ENCODE measurements at places on chromosomes 6 and 20. TPM values are rescaled to one million over a fixed set of nuclear protein-coding genes. Genes with fewer than 3 reads are reported as not detected.

The MYH7B gene
- not detected for total RNA-seq

The SRMS gene
- total RNA-seq, result not detected

The PHF1 gene
- total RNA-seq, result 12.2 TPM

The ENPP5 gene
- total RNA-seq, result under 0.01 TPM

The MYCT1 gene
- 1.1 TPM for total RNA-seq

The LY6G6F gene
- total RNA-seq, result not detected

DNA sequence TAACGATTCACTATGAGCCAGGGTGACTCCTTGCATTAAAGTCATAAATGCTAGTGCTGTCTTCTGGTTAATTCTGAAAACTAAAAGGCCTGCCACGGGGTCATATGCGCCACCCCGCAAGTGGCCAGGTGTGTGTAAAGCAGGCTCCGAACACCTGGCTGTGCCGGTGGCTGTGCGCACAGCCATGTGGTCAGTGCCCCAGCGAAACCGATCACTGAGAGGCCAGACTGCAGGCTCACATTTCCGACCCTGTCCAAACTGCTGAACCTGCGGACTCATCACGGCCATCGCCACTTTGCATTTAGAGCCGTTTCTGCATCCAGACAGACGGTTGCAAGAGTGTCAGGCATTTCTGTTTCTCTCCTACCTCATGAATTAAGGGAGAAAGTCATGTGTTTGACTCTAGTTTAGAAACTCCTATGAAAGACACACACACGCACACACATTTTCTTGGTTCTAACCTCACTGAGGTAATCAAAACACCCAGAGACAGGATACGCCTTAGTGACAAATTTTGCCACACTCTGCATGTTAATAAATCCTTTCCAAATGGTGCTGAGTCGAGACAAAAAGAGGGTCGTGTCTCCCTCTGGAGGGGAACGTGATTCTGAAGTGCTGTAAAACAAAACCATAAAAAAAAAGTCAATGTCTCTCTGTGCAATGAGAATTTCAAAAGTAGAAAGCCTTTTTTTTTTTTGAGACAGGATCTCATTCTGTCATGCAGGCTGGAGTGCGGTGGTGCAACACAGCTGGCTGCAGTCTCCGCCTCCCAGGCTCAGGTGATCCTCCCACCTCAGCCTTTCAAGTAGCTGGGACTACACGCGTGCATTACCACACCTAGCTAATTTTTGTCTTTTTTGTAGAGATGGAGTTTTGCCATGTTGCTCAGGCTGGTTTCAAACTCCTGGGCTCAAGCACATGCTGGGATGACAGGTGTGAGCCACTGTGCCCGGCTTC lies 31.0 kb upstream of the TCFL5 start:
- DNase-seq, result no peak

GRCh38 chr6:27514906-27515495 lies 42.1 kb upstream of the ZNF184 start:
- DNase-seq, result no peak

GRCh38 chr6:160116411-160116810 lies 5.2 kb upstream of the SLC22A1 start:
- DNase-seq, result no peak

DNA sequence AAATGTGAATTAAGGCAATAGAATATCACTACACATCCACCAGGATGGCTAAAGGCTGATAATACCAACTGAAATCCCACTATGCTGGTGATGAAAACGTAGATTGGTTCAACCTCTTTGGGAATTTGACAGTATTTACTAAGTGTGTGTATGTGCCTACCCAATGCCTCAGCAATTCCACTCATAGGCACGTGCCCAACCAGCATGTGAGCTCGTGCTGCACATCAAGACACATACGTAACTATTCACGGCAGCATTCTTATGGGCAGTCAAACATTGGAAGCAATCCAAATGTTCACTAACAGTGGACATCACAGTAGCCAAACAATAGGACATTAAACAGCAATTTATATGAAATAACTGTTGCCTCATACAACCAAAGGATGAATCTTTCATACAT lies 15.7 kb upstream of the AFDN start:
- DNase-seq, result no peak

DNA sequence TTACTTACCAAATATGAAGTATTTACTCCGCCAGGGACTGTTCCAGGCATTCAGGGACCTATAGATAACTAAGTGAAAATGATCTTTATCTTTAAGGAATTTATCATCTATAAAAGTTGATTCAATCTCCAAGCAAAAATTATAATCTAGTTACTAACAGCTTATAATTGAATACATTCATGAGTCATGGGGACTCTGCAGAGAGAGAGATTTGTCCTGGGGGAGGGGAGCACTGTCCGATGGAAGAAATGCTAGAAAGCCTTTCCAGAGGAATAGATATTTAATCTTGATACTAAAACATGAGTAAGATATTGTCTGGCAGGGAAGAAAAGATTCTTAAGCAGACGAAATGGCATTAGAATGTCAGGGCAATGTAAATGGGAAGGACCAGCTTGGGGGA lies 139.3 kb downstream of the CD164 start:
- no peak for DNase-seq

DNA sequence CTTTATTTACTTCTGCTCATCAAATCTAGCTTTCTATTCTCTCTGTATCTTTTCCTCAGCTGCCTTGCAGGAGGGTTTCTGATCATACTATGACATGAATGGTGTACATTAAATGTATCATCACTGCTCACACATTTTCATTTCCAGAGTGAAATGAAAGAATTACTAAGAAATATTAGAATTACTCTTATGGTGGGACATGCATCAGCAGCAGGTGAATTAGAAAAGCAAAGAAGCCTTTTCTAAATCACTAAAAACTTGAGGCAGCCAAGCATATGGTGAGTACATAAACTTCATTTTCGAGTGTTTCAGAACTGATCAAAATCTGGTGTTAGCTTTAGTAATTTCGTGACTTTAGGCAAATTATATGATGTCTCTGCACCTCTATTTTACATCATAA lies 23.6 kb downstream of the IL17A start:
- no peak for DNase-seq

GRCh38 chr6:150184850-150185731 lies 42.2 kb downstream of the PPP1R14C start:
- DNase-seq, result no peak

DNA sequence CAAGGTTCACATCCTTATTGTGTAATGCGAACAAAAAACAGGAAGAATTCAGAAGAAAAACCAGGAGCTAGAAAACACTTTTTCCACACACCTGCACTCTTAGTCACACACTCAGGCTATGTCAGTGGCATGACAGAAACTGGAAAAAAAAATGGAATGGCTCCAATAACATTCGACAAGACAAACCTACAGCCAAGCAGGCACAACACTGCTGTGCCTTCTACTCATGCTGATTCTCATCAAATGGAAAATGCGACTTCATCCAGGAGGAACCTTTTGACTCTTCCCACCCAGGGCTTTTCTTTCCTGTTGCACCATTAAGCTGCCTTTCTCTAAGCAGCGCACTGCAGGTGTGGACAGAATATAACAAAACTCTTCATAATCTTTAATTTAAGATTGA lies 163.2 kb upstream of the BTBD3 start:
- DNase-seq, result no peak

GRCh38 chr6:109006818-109007217 lies 87.8 kb downstream of the SESN1 start:
- no peak for DNase-seq

DNA sequence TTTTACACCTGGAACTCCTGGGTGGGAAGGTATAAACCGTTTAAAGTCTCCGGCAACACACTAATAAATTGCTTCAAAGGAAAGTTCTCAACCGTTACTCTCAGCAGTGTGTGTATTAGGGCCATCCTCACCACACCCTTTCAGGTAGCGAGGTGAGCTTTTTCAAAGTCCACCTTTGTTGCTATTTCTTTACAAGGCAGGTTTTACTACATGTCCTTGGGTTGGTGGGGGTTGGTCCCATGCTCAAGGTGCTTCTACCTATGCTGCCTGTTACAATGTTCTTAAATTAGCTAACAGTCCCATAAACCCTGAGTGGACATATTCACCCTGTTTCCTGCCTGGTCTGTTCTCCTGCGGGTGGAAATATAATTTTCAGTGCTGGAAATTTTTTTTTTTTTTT lies 13.2 kb upstream of the OSER1 start:
- no peak for DNase-seq

GRCh38 chr6:116971959-116972358 lies 94.9 kb downstream of the RFX6 start:
- peak; percentile 31 for DNase-seq

DNA sequence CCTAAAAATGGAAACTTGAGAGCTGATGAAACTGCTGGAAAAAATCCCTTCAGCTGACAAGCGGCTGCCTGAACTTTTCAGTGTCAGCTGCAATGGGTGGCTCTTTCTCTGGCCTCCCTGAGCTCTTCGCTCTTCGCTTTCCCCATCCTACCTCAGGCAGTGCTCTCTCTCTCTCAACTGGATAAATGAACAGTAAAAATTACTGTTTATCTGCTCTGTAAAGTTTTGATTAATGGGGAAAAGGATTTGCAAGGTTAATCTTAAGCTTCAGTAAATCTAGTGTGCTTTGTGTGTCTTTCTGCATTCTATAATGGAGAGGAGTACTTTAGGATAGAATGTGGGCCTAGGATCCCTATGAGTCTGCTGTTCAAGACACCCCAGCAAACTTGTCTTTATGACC lies 35.1 kb downstream of the TMEM14A start:
- no peak for DNase-seq

- DNase-seq, result peak; percentile 30
Observed at GRCh38 chr6:85594197-85594930, 706 bp upstream of the SNX14 start.

DNA sequence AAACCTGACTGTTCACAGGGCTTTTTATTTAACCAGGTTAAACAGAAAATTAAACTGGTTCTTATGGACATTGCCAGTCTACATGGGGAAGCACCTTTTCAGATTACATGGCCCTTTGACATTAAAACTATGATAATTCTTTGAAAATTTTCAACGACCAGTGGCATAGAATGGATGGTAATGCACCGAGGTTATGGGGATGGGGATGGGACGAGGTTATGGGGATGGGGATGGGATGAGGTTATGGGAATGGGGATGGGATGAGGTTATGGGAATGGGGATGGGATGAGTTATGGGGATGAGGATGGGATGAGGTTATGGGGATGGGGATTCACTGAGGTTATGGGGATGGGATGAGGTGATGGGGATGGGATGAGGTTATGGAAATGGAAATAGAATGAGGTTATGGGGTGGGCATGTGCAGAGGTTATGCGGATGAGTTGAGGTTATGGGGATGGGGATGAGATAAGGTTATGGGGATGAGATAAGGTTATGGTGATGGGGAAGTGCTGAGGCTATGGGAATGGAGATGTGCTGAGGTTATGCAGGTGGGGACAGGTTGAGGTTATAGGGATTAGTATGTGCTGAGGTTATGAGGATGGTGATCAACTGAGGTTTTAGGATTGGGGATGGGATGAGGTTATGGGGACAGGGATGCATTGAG lies 541.9 kb downstream of the CDH26 start:
- DNase-seq, result no peak

GRCh38 chr6:135939208-135939591 lies 87.7 kb downstream of the PDE7B start:
- DNase-seq, result no peak

GRCh38 chr6:34993213-34993612 lies 104.2 kb downstream of the ANKS1A start:
- no peak for DNase-seq

DNA sequence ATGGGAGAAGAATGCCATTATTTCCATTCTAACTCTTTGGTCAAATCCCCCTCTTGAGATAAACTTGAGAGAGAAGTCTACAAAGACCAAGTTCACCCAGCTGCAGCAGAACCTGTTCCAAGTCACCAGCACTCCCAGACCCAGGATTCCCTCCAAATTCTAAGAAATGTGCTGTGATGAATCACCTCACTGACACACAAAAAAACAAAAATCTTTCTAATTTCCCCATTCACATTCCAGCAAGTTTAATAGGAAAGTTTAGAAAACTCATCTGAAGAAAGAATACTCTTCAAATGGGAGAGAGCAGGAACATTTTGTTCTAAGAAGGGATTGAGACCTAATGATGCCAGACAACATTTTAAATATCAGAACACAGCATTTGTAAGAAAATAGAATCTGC lies 213.6 kb upstream of the PLCB4 start:
- DNase-seq, result peak; percentile 61

- DNase-seq, result no peak
Observed at GRCh38 chr6:33705955-33706725, 5.4 kb downstream of the UQCC2 start.

DNA sequence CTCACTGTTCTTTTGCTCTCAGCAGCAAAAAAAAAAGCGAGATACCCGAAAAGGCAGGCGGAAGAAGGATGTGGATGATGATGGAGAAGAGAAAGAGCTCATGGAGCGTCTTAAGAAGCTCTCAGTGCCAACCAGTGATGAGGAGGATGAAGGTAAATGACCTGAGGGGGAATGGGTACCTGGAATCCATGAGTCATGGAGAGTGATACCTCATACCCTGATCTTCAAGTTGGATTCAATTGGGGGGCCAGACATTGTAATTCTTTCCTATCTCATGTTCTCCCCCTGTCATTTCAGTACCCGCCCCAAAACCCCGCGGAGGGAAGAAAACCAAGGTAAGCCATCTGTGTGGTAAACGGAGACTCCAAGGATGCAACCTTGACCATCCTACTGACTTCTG lies 6.8 kb downstream of the ABCF1 start:
- no peak for DNase-seq

DNA sequence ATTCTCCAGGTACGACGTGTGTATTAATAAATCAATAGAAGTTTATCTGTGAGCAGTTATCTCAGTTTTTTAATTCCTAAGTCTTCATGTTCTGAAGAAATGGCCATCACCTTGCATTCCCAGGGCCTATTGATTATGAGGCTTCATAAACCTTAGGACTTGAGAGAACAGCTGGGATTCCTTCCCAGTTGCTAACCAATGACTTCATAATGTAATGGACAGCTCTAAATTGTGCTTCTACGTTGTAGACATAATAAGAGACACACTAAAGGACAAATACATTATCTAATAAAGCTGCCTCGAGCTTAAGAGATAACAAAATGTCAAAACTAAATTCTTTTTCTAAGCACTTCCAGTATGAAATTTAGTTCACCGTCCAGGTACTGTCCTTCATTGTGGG lies 30.6 kb downstream of the TSHZ2 start:
- DNase-seq, result no peak

DNA sequence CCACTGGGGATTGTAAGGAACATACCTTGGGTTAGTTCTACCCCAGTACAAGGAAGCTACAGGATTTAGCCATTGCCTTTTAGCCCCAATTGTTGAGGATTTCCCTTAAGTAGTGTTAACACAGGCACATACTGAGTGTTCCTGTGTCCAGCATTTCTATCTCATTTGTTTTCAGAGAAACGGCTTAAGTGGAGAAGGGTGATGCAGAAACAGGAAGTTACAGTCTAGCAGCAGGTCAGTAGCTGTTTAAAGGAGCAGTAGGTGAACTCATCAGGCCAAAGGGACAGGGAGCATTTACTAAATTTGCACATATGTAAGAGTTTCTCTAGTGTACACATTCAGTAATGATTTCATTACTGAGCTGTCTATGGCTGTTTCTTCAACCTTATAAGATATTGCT lies 644.2 kb upstream of the GJE1 start:
- DNase-seq, result peak; percentile 46

DNA sequence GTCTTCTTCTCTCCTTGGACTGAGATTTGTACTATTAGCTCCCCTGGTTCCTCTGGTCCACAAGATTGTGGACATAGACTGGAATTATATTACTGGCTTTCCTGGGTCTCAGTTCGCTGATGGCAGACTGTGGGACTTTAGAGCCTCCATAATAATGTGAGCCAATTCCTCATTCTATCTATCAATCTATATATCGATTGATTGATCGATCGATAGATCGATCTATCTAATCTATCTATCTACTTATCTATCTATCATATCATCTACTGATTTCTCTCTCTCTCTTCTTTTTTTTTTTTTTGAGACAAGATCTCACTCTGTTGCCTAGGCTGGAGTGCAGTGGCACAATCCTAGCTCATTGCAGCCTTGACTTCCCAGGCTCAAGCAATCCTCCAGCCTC lies 51.5 kb upstream of the DDR1 start:
- DNase-seq, result no peak

Measured in IMR-90 (cell line).